ENCODE measurements at places on chromosomes 12 and 14. TPM values are rescaled to one million over a fixed set of nuclear protein-coding genes. Genes with fewer than 3 reads are reported as not detected.

NAV3 gene
- total RNA-seq: 2.3 TPM

RPL10L gene
- not detected for total RNA-seq

CMA1 gene
- total RNA-seq: not detected

USP44 gene
- 4.2 TPM for total RNA-seq

KLRC2 gene
- total RNA-seq: not detected
